Dorsolateral prefrontal cortex (tissue), 122 donors: ENCODE measurements at places on chromosomes 1 and 21.

DNA sequence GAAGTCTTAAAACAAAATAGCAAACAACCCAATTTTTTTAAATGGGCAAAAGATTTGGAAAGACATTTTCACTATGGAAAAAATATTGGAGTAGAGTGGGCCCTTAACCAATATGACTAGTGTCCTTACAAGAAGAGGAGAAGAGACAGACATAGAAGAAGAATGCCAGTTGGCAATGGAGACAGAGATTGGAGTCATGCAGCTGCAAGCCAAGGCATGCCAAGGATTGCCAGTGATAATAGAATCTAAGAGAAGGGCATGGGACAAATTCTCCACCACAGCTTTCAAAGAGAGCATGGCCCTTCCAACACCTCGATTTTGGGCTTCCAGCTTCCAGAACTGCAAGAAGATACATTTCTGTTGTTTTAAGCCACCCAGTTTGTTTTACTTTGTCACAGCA is 92.7 kb downstream of the RGS2 start:
- no peak for DNase-seq

- DNase-seq = peak; percentile 71
These were observed at the start of gene PHGDH for GRCh38 chr1:119711804-119712341. TSS of gene PHGDH (plus strand) at chr1:119711934. CDS start at chr1:119712023, 89 bp downstream.

DNA sequence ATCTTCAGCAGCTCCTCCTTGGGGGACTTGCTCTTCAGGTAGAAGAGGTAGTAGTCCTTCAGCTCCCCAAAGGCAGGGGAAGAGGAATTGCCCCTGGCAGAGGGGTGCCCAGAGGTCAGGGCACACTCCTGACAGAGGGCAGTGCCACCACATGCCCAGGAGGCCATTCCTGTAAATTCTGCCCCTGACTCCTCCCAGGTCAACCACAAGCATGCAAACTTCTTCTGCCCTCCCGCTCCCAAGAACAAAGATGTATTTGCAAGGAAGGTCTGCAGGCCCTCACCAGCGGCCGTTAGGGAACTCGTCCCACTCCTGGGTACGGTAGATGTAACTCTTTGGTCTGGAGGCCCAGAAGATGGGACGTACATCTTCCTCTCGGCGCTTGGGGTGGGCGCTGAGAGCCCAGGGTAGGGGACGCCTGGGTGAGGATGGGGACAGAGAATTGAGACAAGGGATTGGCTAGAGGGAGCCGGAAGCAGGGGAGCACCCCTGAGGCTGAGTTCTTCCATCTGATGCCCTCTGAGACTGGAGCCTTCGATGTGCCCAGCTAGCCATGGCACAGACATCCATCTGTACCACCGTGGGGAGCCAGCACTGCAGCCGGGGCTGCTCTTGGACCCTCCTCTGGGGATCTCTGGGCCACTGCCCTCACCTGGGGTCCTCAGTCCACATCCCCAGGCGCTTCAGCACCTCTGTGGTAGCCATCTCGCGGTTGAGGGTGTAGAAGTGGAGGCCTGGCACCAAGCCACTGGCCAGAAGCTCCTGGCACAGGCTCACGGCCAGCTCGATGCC is 11.1 kb downstream of the MTHFR start:
- DNase-seq = no peak

DNA sequence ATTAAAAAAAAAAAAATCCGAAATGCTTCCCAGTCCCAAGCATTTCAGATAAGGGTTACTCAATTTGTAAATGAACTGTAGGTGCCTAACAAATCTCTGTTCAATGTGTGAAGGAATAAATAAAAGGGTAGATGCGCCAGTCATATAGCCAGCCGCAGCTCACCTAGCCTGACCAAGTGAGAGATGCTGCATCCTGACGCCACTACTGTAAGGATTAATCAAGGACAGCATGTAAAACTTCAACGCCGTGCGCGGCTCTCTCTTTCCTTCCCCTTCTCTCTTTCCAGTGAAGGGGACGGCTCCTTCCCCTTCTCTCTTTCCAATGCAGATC is 441 bp downstream of the PPT1 start:
- no peak for DNase-seq

DNA sequence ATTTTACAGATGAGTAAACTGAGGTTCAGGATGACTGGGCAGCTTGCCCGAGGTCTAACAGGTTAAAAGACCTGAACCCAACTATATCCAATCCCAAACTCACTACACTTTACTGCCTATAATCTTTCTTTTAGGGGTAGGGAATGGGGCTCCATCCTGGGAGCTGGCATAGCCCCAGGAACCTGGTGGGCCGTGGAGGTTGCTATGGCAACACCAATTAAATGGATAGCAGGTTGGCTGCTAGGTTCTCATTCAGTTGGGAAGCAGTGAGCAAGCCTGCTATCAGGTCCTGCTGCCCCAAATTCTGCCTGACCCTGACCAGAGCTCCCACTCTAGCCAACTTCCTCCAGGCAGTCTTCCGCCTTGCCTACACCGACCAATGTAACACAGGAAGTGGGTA is 40.9 kb downstream of the LRP8 start:
- DNase-seq = no peak

- DNase-seq = no peak
These were observed 67.8 kb downstream of the VPS26C start for GRCh38 chr21:37199057-37199924.

GRCh38 chr1:230173187-230173975 is 106.3 kb downstream of the GALNT2 start:
- DNase-seq = no peak

DNA sequence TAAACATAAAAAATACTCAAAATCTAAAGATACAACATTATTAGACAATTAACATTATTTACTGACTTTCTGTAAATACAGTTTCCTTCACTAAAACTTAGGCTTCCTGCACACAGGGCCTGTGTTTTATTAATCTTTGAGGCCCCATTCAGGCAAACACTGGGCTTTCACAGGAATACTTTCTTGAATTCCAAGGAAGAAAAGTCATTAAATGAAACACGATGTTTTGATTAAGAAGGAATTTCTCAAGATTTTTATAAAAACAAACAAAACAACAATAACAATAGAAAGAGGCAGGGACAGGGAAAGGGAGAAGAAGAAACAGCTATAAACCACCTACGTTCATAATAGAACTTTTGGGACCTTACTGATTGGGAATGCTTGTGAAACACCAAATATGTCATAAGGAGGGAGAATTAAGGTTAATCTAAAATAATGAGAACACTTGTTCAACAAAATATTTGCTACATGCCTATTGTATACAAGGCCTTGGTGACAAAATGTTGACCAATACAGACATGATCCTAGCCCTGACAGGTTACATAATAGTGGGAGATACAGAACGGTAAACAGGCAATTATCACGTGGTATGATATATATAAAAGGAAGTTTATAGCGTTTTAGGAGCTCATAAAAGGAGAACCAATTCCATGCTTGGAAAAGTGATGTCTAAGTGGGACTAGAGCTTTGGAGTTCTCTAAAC is 3.6 kb downstream of the DDAH1 start:
- DNase-seq = no peak

DNA sequence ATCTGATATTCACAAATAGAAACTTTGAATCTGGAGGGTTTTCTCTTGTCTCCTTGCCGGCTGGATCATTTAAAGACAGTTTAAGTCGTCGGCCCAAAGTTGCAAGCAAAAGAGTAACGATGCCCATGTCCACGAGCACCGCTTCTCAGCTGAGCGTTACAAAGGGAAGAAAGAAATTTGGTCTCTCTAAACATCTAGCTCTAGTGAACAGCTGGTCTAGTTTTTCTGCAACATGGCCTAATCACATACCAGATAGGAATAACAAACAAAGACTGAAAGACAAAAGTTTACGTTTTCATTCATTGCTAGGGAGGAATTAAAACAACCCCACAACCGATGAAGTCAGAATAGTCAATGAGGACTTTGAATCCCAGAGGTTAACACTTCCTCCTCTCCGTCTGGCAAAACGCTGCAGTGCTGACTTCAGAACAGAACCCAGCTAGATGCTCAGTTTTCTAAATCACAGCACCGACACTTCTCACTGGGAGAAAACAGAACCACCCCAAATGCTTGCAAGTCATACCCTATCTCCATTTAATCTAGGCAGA is 69.4 kb downstream of the NTPCR start:
- DNase-seq = no peak

DNA sequence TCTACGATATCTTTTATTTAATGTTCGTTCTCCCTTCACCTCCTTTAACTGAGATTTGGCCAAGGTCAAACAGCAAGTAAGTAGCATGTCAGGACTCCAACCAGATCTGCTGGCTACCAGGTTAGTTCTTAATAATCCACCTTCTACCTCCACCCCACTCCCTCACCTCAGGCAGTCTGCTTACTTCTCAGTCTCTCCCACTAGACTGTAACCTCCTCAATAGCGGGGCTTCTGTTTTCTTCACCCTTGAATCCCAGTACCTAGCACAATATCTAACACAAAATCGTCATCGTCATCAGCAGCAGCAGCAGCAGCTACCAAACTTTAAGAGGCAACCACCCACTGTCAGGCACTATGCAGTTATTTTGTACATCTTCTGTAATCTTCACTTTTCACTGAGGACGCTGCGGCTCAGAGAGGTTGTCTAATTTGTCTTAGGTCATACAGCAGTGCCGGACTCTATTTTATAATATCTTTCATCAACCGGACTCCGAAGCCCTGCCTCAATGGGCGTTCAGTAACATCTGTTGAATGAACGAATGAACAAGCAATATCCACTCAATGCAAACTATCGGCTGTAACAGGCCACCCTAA is 859 bp upstream of the MAGI3 start:
- DNase-seq = no peak

GRCh38 chr1:244164511-244164890 is 113.4 kb downstream of the ZBTB18 start:
- no peak for DNase-seq

DNA sequence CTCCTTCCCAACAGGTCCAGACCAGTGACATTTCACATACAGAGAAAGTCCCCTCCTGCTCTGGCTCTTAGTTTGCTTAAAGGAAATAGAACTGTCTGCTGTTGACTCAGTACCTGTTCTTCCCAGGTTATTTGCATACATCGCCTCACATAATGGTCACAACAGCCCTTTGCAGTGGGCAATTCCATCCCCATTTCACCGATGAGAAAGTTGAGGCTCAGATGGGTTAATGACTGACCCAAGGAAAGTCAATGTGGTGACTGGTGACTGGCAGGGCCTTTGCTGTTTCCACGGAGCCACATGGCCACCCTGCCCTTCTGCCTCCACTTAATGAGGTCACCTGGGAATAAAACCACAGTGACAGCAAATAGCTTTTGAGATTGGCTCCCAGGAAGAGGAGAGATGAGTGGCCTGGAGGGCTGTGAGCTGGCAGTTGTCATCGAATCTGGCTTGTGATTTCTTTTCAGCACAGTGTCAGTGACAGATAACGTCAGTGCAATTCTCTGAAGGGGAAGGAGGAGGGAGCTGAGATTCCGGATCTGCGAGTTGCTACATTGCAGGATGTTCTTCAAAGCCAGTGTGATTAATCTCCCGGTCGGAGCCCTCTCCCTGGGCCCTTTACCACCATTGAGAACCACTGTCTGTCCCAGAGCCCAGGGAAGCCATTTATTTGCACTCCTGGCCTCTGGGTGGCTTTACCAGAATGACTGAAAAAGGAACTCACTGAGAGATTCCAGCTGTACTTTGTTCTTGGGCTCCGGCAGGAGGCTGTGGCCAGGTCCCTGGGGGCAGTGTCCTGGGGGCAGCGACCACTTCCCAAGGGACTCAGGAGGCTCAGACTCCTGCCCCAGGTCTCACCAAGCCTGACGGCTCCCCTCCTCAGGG is 117.2 kb downstream of the CNIH3 start:
- DNase-seq = no peak

DNA sequence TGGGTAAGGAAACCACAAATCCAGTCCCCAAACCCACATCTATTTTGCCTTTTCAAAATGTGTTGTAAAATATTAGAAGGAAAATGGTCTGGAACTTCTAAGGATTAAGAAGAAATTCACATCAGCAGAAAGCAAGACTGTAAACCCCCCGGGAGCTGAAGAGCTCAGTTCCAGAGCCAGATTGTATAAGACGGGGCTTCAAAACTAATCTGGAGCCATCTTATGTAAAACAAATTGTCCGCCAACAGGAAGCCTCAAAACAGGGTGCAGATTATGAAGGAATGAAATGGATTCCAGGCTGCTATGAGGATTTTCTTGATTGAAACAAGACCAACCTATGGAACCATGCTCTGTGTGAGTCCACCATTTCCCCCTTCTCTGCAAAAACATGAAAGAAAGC is 25.1 kb upstream of the HUNK start:
- no peak for DNase-seq
